ENCODE measurements at places on chromosomes 13 and 19.

GRCh38 chr13:77872995-77873394 is 45.6 kb downstream of the EDNRB start:
- DNase-seq, result no peak

- no peak for DNase-seq
Observed at GRCh38 chr19:18216789-18217188, 9.4 kb downstream of the PDE4C start.

GRCh38 chr19:2902590-2903218 is 2.0 kb downstream of the ZNF57 start:
- no peak for DNase-seq

GRCh38 chr13:74795526-74795925 is 661.3 kb upstream of the KLF12 start:
- DNase-seq, result no peak

DNA sequence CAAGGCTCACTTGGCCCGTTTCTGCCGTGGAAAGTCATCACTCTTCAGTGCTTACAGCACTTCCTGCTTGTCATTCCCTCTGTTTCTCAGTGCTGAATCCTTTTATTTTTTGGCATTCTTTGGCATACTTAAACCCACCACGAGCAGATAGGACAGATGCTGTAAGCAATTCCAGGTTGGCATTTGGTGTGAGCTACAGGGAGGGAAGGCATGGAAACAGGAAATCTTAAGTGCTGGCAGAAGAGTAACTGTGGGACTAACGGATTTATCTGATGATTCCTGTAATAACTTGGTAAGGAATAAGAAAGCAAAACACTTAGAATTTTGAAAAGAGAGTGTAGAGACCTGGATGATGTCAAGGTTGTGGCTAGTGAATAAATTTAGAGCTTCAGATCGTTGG is 273.4 kb downstream of the GPC6 start:
- no peak for DNase-seq

DNA sequence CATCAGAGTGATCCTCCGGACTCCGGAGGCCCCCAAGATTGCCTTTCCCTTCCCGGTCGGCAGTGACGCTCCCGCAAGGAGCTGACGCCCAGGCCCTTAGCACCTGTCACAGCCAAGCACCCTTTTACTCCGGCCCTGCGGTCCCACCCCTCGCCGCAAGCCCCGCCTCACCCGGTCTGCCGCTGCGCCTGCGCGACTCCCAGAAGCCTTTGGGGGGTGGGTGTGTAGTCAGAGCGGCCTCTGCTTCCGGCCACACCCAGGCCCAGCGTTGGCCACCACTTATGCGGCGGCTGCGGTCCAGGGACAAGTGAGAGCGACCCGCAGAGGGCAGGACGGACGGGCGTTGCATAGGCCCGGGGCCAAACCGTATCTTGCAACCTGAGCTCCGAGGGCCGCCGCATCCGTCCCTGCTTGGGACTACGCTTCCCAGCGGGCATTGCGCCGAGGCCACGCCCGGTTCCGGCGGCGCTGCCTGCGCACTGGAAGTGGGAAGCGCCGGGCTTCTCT is 441 bp upstream of the ZFP28 start:
- DNase-seq, result peak; percentile 88

DNA sequence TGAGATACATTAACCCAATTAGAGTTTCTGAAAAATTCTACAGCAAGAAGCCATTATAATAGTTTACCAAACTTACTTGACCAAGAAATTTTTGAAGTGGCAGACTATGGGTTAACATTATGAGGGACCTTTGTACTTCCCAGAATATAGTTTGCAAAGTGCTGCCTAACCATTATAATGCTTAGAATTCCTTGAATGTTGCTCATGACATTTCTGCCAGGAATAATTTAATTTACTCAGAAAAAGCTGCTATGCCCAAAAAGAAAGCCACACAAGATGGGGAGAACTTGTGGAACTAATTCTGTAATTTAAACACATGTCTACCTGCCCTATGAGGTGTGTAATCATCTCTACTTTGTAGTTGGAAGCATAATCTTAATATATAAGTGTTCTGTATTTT is 58.1 kb upstream of the MYCBP2 start:
- DNase-seq, result no peak

DNA sequence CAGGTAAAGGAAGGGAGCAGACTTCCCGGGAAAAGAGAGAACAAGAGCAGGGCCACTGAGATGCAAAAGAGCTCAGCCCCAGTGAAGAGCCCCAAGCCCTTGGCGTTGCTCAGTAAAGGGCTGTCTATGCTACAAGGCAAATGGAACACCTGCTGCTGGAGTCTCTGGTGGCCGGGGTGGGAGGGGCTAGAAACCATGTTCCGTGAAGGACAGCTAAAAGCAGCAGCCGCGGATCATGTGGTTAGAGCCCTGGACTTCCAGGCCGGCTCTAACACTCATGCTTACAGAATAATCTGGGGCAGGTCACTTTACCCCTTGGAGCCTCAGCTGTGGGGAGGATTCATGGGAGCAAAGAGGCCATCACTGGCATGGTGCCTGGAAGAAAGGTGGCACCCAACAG is 17.8 kb downstream of the POU2F2 start:
- no peak for DNase-seq

DNA sequence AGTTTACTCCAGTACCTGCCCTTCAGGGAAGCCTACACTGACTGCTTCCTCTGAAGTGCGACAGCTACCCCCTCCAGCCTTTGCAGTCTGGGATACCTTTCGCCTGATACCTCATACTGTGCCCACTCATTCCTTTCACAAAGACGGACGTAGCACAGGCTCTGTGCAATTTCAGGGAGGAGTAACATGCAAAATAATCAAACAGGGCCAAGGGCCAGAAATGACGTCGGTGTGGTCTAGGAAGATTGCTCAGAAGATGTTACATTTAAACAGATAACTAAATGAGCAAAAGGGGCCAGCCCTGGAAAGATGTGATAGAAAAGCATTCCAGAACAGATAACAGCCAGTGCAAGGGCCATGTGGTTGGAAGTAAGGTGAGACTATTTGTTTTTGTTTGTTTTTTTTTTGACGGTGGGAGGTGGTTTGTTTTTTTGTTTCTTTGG is 6.6 kb upstream of the DDX39A start:
- DNase-seq, result no peak

- peak; percentile 70 for DNase-seq
Observed at GRCh38 chr19:32691291-32691951, at the start of gene NUDT19. NUDT19 (plus strand) TSS chr19:32691821; CDS start chr19:32691961, 140 bp downstream.

DNA sequence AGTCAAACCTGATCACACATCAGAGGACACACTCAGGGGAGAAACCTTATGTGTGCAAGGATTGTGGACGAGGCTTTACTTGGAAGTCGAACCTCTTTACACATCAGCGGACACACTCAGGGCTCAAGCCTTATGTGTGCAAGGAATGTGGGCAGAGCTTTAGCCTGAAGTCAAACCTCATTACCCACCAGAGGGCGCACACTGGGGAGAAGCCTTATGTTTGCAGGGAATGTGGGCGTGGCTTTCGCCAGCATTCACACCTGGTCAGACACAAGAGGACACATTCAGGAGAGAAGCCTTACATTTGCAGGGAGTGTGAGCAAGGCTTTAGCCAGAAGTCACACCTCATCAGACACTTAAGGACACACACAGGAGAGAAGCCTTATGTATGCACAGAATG is 8.2 kb upstream of the ZNF527 start:
- DNase-seq, result no peak

DNA sequence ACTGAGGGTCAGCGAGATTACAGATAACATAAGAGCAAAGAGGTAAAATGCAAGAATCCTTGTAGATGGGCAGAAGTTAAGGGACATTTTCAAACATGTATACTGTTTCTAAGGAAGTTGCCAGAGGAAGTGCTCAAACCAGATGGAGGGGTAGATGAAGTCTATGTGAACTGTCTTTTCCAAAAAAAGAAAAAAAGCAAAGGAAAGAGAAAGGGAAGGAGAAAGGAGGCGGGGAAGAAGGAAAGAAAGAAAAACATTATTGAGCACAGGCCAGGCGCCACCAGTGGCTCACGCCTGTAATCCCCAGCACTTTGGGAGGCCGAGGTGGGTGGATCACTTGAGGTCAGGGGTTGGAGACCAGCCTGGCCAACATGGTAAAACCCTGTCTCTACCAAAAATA is 5.3 kb downstream of the DMAC2 start:
- DNase-seq, result no peak

DNA sequence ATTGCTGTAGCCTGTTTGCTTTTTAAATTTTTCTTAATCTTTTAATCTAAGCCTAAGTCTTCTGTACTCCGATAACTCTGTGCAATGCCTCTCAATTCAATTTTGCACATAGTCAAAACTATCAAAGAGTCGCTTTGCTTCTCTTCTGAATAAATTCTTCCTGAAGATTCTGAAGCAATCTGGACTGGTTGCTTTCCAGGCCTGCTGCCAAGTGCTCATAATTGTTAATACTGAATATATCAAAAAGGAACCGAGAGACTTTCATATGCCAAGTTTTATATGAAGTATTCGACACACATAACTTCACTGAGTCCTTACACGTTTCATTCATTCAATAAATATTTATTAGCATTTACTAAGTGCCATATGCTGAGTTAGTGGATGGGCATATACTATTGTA is 91.3 kb downstream of the EDNRB start:
- DNase-seq, result no peak

DNA sequence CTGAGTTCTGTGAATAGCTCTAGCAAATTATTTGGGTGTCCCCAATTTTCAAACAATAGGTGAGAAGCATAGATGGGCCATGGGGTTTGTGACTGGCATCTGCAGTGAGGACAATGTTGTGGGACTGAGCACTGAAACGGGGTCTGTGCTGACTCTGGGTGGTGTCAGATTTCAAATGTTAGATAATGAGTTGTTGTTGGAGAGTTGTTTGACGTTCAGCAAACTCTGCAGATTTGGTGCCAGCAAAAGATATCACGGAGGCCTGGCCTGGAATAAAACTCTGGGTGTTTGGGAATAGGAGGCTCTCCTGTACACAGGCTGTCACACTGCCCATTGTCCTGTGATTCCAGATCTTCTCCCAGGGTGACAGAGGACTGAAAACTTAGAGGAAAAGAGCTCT is 2.9 kb downstream of the ZNF90 start:
- DNase-seq, result no peak

DNA sequence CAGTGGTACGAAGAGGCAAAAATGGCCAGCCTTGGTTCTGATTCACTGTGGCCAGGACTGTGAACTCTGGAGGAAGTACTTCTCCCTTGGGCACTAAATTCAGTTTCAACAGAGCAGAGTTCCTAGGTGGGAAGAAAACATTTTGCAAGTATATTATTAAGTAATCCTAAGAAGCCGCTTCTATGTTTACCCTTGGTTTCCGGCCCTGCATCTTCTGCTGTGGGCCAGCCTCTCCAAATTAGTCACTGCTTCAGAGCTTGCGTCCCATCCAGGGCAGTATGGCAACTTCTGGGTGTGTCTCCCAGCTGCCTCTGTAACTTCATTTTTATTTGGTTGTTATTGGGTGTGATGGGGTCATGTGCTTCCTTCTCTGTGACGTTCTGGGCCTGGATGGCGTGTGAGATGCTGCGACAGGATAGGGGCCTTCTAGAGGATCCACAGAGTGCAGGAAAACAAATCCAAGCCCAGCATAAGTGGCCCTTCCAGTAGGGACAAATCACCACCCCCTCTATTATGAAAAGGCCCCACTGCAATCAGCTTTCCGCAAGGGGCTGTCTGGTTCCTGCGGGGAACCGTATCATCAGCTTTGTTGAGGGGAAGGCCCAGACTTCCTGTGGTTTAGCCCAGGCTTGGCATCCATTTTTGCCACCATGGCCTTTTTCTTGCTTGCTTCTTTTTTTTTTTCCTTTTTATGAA is 55.1 kb upstream of the C1QTNF9 start:
- no peak for DNase-seq

- no peak for DNase-seq
Observed at GRCh38 chr13:99215184-99215830, 14.7 kb downstream of the UBAC2 start.

DNA sequence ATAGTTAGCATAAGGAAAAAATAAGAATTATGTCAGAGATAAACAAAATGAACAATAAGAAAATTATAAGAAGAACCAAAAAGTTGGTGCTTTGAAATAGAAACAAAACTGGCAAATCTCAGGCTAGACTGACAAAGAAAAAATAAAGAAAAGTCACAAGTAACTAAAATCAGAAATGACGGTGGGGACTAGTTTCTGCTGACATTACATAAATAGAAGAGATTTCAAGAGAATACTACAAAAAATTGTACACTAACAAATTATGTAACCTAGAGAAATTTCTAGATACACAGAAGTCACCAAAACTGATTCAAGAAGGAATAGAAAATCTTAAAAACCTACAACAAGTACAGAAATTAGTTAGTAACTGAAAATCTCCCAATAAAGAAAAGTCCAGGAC is 355.6 kb upstream of the SGCG start:
- DNase-seq, result no peak

DNA sequence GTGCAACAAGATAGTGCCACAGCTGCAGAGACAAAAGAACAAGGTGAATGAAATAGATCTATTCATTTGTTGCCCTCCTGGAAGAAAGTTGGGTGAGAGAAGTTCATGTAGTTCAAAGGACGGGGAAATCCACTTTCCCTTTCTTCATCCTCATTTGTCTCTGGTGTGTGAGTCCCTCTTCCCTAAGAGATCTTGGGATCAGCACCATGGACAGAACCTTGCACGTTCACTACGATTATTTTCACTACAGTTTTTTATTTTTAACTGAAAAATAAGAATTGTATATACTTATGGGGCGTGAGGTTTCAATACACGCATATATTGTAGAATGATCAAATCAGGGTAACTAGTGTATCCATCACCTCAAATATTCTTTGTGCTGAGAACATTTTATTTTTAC is 29.2 kb downstream of the NLRP5 start:
- DNase-seq, result no peak

- no peak for DNase-seq
Observed at GRCh38 chr19:49767967-49768581, 1.3 kb downstream of the AP2A1 start.

DNA sequence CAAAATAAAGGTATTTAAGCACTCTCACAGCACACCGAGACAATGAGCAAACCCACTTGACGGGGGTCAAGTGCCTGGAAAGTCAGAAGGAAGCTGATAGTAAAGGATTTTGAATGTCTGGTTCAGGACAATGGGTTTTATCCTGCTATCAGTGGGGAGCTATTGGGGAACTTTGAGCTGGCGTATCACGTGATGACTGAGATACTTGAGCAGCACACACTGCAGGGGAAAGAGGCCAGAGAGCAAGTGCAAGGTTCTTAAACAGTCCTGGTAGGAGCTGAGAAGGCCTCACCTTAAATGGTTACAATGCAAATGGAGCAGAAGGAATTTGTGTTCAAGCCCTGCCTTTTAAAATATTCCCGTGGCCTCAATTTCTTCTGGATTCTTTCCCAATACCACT is 225.3 kb downstream of the LACC1 start:
- DNase-seq, result no peak

GRCh38 chr19:43506629-43507028 is 2.1 kb upstream of the PHLDB3 start:
- no peak for DNase-seq

DNA sequence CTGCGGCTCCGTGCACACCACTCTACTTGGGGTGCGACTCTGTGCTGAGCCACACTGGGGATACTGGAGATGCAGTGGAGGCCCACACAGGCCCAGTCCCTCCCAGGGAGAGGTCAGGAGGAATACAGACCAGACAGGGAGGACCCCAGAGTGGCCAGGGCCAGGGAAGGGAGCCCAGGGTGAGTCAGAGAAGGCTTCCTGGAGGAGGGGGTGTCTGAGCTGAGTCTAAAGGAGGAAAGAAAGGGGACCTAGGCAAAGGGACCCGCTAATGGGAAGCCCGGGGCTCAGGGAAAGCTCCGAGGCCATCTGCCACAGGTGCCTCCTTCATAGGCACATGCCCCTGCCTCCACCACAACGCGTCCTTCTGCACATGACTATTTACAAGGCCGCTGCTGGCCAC is 13.3 kb upstream of the PRKD2 start:
- DNase-seq, result no peak

Data from nucleus accumbens (tissue), 56 donors.